AG04450 (cell line): ENCODE measurements at places on chromosomes 3 and 15. TPM values are rescaled to one million over a fixed set of nuclear protein-coding genes. Genes with fewer than 3 reads are reported as not detected.

Gene SLC22A13
- polyA plus RNA-seq: 0.15 and 0.19 TPM in 2 replicates

Gene CASR
- polyA plus RNA-seq: not detected in 2 replicates

Gene MAGEL2
- polyA plus RNA-seq: 0.12 and 0.20 TPM in 2 replicates

Gene EBLN2
- 2.1 and 3.2 TPM in 2 replicates for polyA plus RNA-seq

Gene C3orf70
- 0.79 and 0.89 TPM in 2 replicates for polyA plus RNA-seq

Gene CHRNB4
- polyA plus RNA-seq: not detected in 2 replicates

Gene NPAP1
- not detected in 2 replicates for polyA plus RNA-seq

Gene ARGFX
- not detected in 2 replicates for polyA plus RNA-seq

Gene CAMKV
- not detected in 2 replicates for polyA plus RNA-seq

Gene LRRC34
- polyA plus RNA-seq: 1.2 and 2.3 TPM in 2 replicates

Gene AGBL1
- polyA plus RNA-seq: not detected in 2 replicates

Gene GPR27
- polyA plus RNA-seq: not detected in 2 replicates

Gene FAIM
- 4.5 and 5.7 TPM in 2 replicates for polyA plus RNA-seq

Gene CYB561D2
- polyA plus RNA-seq: 14.5 and 19.7 TPM in 2 replicates

Gene TP63
- not detected in 2 replicates for polyA plus RNA-seq

Gene DISP2
- polyA plus RNA-seq: 0.11 and 0.36 TPM in 2 replicates

Gene FAM107A
- polyA plus RNA-seq: 0.02 TPM in 1 of 2 replicates, not detected in the other

Gene FAM81A
- polyA plus RNA-seq: not detected in 2 replicates

Gene SLC9C1
- polyA plus RNA-seq: not detected in 2 replicates

Gene MCF2L2
- polyA plus RNA-seq: not detected in 2 replicates

Gene DNAH1
- polyA plus RNA-seq: 1.4 and 1.9 TPM in 2 replicates

Gene SLC2A2
- not detected in 2 replicates for polyA plus RNA-seq

Gene SPINK8
- not detected in 2 replicates for polyA plus RNA-seq

Gene NUP210
- polyA plus RNA-seq: 0.04 and 0.05 TPM in 2 replicates

Gene RTP1
- polyA plus RNA-seq: not detected in 2 replicates

Gene FGF12
- polyA plus RNA-seq: not detected in 2 replicates

Gene INAFM2
- polyA plus RNA-seq: 10.4 and 11.4 TPM in 2 replicates

Gene PLSCR5
- not detected in 2 replicates for polyA plus RNA-seq

Gene ISL2
- polyA plus RNA-seq: 0.82 and 0.83 TPM in 2 replicates

Gene LYZL4
- polyA plus RNA-seq: not detected in 2 replicates

Gene EMC7
- polyA plus RNA-seq: 86.9 and 116 TPM in 2 replicates

Gene RPUSD2
- polyA plus RNA-seq: 5.9 and 7.0 TPM in 2 replicates

Gene PLCL2
- 0.77 and 0.94 TPM in 2 replicates for polyA plus RNA-seq

Gene CD86
- polyA plus RNA-seq: not detected in 2 replicates

Gene MFGE8
- 904 and 1,035 TPM in 2 replicates for polyA plus RNA-seq

Gene LRRC15
- polyA plus RNA-seq: 4.9 and 5.7 TPM in 2 replicates

Gene PTH1R
- 0.05 and 0.09 TPM in 2 replicates for polyA plus RNA-seq

Gene RBPMS2
- 0.88 and 1.3 TPM in 2 replicates for polyA plus RNA-seq

Gene TMEM39A
- 34.3 TPM in 2 replicates for polyA plus RNA-seq

Gene CLRN1
- not detected in 2 replicates for polyA plus RNA-seq

Gene GNAT1
- not detected in 2 replicates for polyA plus RNA-seq

Gene CDCP1
- polyA plus RNA-seq: 13.6 and 17.8 TPM in 2 replicates

Gene WWTR1
- polyA plus RNA-seq: 161 and 164 TPM in 2 replicates

Gene FANCD2OS
- polyA plus RNA-seq: not detected in 2 replicates

Gene CILP
- polyA plus RNA-seq: 0.52 and 0.61 TPM in 2 replicates

Gene ZDHHC23
- 0.58 and 0.79 TPM in 2 replicates for polyA plus RNA-seq

Gene POTEB2
- polyA plus RNA-seq: not detected in 2 replicates

Gene GOLGA8O
- polyA plus RNA-seq: not detected in 2 replicates

Gene CD200R1
- not detected in 2 replicates for polyA plus RNA-seq

Gene SH2D7
- polyA plus RNA-seq: 0.04 TPM in 1 of 2 replicates, not detected in the other

Gene CORO2B
- polyA plus RNA-seq: 16.1 and 22.0 TPM in 2 replicates

Gene GOLGA8S
- polyA plus RNA-seq: 0.02 and 0.04 TPM in 2 replicates
